ENCODE measurements at places on chromosomes 6 and 20.

DNA sequence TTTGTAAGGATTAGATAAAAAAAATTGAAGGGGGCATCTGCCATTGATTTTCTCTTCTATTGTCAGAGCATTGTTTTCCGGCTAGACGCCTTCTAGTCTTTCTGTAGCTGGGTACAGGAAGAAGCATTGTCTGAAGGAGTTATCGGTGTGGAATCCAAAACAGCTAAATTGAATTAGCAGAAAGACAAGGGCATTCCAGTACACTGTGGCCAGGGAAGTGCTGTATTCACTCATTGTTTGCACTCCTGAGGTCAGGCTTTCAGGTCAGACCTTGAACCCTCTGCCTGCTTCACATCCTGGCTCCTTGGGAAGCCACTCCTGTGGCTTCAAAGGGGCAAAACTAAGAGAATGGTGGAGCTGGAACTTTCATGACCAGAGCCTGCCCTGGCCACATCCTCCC, 81.1 kb upstream of the SNAP25 start:
- no peak for DNase-seq

- DNase-seq = no peak
Observed at GRCh38 chr20:1711826-1712601, 54.4 kb upstream of the SIRPG start.

DNA sequence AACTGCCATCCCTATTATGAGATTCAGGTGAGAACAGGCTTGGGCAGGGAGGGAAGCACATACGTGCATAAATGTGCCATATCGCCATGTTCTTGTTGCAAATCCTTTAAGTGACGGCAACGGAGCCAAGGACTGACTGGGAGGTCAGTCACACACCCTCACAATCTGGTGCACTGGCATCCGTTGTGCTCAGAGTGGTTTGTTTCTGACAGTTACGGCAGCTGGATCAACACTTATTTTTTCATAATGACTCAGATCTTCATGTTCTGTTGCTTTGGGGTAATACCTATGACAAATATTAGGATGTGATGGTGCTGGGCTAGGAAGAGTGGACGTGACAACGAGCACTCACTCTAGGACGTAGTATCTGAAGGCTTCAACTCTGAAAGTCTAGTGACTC, 56.2 kb upstream of the PREP start:
- DNase-seq = no peak

DNA sequence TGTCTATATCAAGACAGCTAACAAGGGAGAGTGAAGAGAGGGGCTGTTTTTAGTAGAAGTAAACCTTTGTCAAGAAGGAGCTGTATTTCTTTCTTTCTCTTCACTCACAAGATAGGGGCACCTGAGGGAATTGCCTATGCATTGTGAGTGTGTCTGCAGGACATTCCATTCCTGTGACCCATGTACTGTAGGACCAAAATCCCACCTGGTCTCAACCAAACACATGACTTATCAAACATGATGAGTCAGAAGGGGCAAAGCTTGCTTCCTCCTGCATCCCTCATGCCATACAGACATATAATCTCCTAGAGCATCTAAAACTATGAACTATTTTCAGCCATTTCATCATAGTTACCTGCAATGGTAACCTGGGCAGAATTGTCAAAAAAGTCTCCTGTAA, 21.8 kb downstream of the PKHD1 start:
- DNase-seq = no peak

GRCh38 chr6:154230910-154231595, 125.5 kb downstream of the IPCEF1 start:
- no peak for DNase-seq

- DNase-seq = no peak
Observed at GRCh38 chr6:132142768-132143167, 191.6 kb upstream of the CCN2 start.

GRCh38 chr6:28353981-28354676, 4.4 kb downstream of the ZKSCAN3 start:
- DNase-seq = no peak

- DNase-seq = no peak
Observed at GRCh38 chr6:99331531-99331930, 17.9 kb downstream of the FAXC start.

GRCh38 chr6:79463621-79464050, 73.6 kb downstream of the LCA5 start:
- no peak for DNase-seq

GRCh38 chr20:62362590-62362940, 4.5 kb downstream of the LAMA5 start:
- DNase-seq = no peak

DNA sequence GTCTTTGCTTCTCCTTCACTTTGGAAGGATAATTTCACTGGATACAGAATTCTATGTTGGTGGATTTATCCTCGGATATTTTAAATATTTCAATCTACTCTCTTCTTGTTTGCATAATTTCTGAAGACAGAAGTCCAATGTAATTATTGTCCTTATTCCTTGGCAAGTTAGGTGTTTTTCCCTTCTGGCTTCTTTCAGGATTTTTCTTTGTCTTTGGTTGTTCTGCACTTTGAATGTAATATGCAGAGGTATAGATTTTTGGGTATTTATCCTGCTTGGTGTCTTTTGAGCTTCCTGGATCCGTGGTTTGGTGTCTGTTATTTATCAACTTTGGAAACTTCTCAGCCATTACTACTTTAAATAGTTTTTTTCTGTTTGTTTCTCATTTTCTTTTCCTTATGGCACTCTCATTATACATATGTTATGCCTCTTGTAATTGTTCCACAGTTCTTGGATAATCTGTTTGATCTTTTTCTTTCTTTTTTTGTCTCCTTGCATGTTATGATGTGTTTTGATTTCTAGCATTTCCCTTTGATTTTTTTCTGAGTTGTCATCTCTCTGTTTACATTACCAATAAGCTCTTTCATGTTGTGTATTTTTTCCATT, 48.6 kb upstream of the ATXN1 start:
- no peak for DNase-seq

DNA sequence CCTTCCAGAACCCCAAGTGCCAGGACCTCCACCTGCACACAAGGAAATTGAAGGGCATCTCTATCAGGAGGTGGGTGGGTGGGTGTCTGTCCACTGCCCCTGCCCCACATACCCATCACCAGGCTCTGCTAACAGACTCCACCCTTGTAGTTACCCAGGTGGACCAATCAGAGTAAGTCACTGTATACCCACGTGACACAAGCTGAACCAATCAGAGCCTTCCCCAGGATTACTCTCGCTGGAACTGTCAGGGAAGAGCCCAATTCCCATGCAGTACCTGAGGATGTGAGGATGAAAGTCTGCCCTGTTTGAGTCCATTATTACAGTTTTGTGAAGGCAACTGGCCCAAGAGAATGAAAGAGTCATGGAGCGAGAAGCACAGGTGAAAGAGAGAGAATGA, 4.2 kb downstream of the OCSTAMP start:
- DNase-seq = no peak

GRCh38 chr6:139647016-139647415, 272.6 kb upstream of the CITED2 start:
- DNase-seq = no peak

DNA sequence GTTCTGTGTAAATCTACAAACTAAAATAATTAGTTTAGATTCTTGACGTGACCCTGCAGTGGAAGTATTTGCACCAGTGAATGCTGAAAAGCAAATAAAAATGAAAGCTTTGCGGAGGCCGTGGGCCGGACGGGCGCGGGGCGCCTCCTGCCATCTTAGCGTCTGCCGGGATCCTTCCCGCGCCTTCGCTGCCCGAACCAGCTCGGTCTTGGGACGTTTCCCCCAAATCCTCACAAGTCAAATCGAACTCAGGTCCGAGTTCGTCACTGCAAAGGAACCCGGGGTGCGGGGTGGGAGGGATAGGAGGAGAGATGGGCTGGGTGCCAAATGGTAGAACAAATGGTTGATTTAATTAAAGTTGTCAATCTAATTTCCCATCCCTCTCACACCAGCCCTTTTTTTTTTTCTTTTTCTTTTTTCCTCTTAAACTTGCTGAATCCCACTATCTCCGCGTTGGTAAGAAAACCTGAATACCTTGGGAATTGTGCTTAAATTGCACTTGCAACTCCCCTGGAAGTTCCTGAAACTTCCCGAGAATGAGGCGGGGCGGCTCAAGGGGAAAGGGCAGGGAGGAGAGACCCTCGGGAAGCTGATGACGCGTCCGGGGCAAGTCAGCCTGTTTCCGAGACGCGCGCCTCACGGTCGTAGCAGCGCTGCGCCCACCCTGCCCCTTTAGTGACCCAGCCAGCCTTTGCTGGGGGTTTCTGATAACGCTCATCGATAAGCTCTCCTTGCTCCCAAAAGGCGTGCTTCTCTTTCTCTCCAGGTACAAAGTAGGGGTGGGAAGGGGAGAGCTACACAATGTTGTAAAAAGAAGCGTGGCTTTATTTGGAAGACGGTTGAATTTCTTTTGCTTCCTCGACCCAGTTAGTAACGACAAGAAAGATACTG, 1.8 kb downstream of the GJA1 start:
- peak; percentile 13 for DNase-seq

DNA sequence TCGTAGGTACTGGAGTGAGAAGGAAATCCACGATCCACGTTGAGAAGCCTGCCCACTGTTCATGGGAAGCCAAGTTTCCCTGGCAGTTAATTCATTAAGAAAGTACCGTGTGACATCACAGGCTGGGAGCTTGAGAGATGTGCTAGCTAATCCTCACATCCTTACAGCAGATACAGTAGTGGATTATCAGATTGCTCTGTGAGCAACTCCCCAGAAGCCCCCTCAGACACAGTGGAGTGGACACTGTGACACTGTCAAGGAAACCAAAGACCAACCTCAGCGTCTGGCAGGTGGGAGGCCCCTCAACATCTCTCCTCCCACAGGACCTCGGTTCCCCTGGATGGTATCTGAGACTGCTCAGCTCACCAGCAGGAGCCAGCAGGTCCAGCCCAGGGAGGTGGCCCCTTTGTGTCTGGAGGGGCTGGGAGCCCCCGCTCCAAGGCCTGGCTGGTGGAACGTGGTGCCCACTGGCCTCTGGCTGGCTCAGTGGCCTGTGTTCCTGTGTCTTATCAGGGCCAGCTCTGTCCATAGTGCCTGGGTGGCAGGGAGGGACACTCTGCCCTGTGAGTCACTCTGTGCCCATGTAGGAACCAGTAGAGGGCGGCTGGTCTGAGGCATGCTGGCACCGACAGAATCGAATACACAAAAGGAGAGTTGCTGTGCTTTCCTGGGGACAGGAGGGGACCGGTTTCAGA, 7.2 kb downstream of the PYGB start:
- no peak for DNase-seq

DNA sequence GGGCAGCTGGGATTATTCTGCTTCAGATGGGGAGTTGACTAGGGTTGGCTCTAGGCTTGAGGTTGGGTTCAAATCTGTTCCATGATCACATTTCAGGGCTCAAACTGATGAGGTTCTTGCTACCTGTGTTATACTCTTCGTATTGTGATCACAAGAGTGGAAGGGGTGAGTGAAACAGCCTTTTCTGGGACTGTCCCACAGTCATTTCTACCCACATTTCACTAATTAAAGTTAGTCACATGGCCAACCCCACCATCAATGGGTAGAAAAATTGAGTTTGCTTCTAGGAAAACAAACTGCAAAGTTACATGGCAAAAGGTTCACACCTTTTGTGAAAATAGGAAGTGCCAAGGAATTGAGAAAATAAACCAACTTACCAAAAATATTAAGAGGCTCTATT, 33.5 kb upstream of the BMP2 start:
- no peak for DNase-seq
